ENCODE measurements at places on chromosomes 2 and 18. TPM values are rescaled to one million over a fixed set of nuclear protein-coding genes. Genes with fewer than 3 reads are reported as not detected.
A peak's percentile ranks its signal among the peaks of the same experiment; 100 is the strongest.

The TRPM8 gene
- not detected for total RNA-seq

DNA sequence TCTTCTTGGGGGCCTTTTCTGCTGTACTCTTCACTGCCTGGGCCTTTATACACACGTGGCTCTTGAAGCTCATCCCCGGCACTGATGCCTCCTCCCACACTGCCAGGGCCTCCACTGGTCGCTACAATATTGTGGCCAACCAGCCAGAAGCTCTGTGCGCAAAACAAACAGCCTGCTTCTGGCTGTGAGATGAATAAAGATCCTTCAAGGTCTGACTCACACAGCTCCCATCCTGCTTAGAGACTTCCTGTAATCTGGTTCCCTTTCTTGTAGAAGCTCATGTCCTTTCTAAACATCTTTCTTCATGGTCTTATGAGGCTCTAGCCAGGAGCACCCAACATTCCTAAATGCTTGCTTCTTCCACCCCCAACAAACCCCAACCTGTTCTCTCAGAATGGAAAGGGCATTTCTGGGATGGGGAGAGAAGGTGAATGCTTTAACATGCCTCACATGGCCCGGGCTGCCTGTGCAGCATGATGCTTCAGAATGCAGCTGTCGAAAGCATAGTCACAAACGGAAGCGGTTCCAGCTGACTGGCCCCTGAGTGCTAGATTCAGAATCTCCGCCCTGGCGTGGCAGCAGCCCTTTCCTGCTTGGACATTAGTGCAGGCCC lies 24.6 kb downstream of the NRP2 start:
- peak; percentile 76 for DNase-seq

The STRADB gene
- total RNA-seq: 44.6 TPM

DNA sequence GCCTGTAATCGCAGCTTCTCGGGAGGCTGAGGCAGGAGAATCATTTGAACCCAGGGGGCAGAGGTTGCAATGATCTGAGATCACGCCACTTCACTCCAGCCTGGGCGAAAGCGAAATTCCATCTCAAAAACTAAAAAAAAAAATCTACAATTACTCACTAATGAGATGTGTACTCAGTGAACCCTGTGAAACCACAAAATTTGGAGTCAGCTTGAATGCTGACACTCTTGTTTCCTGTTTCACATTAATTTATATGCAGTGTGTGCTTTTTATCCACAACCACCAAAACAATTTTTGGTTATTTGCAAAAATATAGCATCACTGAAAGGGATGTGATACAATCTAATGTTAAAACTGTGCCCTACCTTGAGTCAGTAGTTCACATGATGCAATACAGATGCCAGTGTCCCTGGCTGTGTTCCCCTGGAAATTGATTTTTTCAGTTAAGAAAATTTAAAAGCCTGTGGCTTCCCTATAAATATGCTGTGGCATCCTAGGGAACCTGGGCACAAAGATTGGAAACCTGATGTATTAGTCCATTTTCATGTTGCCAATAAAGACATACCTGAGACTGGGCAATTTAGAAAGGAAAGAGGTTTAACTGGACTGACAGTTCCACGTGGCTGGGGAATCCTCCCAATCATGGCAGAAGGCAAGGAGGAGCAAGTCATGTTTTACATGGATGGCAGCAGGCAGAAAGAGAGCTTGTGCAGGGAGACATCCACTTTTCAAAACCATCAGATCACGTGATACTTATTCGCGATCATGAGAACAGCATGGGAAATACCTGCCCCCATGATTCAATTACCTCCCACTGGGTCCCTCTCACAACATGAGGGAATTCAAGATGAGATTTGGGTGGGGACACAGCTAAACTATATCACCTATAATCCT lies 337.5 kb upstream of the NT5C1B start:
- no peak for DNase-seq

The PCARE gene
- total RNA-seq: 0.53 TPM

DNA sequence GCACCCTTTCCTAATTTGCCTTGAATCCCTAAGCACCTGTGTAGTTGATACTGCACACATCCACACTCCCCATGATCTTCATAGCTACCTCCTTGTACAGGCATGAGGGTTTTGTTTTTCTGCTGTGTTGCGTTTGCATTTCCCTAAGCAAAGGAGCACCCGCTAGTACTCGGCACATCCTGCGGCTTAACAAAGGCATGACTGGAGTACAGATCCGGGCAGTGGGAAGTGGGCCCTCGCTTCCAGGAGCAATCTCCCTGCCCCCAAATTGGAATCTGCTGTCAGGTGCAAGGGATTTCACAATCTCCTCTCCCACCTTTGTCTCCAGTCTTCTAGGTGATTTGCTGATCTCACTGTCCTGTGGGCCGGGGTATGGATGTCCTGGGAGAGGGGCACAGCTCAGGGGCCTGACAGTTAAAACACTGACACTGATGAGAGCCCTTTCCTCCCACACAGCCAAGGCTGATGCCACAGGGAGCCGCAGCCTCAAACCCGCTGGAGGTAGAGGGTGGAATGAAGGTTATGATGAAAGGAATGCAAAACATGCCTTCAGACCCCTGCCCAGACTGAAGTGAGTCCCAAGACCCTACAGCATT lies 98.7 kb upstream of the THOC1 start:
- DNase-seq: no peak

GRCh38 chr2:26193578-26194231 lies 20.8 kb downstream of the GAREM2 start:
- DNase-seq: no peak

The GMCL1 gene
- total RNA-seq: 24.4 TPM

DNA sequence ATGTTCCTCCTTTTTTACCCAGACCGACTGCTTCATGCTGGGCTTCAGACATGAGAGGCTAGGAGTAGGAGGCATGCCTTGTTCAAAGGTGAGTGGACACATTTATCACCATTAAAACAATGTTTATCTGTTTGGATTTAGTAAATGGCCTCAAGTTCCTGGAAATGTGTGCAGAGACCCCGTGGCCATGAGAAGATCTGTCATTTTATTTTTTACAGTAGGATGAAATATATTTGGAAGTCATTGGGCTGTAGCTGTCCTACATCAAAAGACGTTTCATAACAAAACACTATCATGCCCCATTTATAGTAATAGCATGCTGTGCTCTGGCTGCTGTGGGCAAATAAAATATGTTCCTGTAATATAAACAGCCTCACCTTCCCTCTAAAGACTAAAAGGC lies 403.9 kb upstream of the TNP1 start:
- no peak for DNase-seq

DNA sequence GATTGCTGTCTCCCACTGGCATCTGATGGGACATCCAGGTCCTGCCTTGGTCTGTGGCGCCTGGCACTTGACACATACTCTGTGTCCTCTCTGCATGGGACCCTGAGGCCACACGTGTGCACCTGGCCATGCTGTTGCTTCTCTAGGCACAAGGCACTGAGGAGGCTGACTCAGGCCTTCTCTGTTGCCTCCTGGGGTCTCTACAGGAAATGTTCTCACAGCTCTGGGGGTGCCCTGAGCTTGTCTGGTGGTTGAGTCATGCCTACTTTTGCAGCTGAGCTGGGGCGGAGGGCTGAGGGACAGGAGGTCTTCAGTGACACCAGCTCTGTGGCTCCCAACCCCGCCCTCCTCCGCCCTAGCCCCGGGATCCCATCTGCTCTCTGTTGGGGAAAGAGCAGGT lies 207.0 kb upstream of the HS6ST1 start:
- no peak for DNase-seq

The FAM110C gene
- total RNA-seq: 0.58 TPM

The CTAGE1 gene
- not detected for total RNA-seq

- no peak for DNase-seq
Measured at GRCh38 chr18:3217948-3218647, 1.7 kb downstream of the MYOM1 start.

DNA sequence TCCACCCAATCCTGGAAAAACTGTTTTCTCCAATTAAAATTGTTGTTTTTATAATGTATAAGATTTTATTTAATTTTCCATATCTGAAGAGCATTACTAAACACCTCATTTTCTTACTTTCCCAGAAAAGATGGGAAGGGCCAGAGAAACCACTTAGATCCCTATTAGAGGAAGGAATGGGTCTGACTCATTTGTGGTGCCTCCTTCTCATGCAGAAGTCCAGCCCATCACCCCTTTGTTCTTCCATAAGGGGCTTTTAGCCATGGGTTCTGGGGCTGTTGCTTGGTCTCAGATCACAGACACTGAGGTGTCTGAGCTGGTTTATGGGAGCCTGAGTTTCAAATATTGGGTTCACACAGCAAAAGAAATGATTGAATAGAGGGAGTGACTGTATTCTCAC lies 152.2 kb downstream of the ESCO1 start:
- no peak for DNase-seq

DNA sequence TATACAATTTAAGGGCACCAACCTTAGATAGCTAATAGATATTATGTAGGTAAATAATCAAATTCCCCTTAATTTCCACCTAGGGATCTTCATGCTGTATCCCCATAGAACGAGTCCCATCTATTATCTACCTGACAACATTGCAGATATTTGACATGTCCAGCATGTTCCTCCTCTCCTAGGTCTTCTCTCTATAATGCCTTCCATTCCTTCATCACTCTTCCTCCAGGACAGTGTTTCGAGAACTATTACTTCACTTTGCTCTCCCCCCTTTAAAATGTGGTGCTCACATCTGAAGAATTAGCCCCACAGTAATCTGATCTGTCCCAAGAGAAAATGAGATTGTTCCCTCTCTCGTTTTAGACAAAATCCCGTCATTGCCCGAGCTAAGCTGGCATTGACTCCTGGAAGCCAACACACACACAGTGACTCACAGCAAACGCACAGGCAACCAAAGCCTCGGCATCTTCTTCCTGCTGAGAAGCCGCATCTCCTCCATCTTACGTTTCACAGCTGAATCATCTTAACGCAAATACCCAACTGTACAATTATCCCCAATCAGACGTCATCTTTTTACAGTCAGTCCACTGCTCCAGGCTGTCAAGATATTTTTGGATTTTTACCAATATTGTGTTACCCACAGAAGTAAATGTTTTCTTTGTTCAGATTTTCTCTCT lies 162.9 kb upstream of the AGAP1 start:
- DNase-seq: no peak

GRCh38 chr2:88481691-88482336 lies 29.3 kb upstream of the FOXI3 start:
- no peak for DNase-seq

DNA sequence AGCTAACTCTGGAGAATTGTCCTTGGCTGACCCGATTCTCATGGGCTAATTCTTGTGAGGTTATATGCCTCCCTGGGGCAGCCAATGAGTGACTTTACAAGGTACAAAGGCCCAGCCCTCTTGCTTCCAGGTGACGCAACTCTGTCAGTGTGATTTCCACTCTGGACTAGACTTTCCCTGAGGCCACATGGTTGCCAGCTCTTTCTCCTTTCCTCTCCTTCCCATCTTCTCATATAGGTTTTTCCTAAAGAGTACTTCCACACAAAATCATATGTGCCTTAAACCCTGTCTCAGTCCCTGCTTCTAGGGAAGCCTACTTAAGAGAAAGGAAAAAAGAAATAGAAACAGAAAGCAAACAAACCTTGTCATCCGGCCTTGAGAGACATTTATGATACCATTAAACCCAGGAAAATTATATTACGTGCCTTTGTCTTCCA lies 226.2 kb upstream of the ZSWIM2 start:
- DNase-seq: no peak
